ENCODE measurements at places on chromosomes 16 and 17.
A peak's percentile ranks its signal among the peaks of the same experiment; 100 is the strongest.

DNA sequence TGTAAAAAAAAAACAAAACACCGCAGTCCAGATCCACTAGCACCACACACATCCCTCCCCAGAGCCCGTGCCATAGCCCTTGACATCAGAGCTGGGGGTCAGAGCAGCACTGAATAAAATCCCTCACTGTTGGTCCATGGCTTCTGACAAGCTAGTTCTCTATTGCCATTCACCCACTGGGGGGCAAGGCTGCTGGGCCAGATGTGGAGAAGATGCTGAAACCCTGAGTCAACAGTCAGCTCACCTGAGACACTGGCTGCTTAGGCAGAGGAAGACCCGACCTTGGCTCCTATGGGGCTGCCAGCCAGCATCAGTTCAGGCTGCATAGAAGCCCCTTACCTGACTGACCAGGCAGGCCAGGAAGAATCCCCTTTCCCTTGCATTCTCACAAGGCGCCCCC, 228.2 kb downstream of the SOX9 start:
- no peak for DNase-seq

- no peak for DNase-seq
Measured at GRCh38 chr17:80345841-80346497, 69.0 kb upstream of the ENDOV start.

GRCh38 chr17:3754458-3755334, 31.0 kb downstream of the HASPIN start:
- peak; percentile 73 for DNase-seq

GRCh38 chr16:85924675-85925074, 25.7 kb downstream of the IRF8 start:
- DNase-seq = no peak

DNA sequence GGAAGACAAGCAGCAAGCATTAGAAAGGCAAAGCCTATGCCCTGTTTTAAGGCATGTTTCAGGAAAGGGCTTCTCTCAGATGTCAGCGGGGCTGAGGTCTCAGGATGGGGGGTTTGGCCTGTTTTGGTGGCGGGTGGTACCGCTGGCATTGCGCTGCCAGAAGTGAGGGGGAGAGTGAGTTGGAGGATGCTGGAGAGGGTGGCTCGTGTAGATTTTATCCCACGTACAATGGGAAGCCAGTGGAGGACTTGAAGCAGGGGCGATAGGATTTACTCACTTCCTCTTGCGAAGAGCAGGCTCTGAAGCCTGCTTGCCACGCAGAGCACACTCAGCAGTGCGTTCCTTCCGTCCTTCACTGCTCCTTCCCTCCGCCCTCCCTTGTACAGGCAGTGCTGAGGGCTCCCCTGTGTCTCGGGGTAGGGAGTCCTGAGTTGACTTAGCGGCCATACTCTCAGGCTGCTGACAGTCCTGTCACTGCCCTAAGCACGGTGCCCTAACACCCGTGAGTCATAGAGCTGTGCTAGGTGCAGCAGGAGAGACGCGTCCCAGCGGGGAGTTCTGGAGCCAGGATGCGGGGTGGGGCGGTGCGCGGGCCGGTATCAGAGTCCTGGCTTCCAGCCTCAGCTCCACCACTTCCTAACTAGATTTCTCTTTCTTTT, 113.1 kb downstream of the SNX29 start:
- peak; percentile 19 for DNase-seq

- DNase-seq = no peak
Measured at GRCh38 chr17:47729476-47729875, 3.6 kb upstream of the TBX21 start.

- no peak for DNase-seq
Measured at GRCh38 chr17:45425125-45425983, 7.3 kb downstream of the ARHGAP27 start.

- DNase-seq = peak; percentile 51
Measured at GRCh38 chr16:1152651-1153259, at the start of gene CACNA1H. Gene CACNA1H (plus strand): TSS chr16:1153106. CDS start chr16:1153738, 632 bp downstream.

DNA sequence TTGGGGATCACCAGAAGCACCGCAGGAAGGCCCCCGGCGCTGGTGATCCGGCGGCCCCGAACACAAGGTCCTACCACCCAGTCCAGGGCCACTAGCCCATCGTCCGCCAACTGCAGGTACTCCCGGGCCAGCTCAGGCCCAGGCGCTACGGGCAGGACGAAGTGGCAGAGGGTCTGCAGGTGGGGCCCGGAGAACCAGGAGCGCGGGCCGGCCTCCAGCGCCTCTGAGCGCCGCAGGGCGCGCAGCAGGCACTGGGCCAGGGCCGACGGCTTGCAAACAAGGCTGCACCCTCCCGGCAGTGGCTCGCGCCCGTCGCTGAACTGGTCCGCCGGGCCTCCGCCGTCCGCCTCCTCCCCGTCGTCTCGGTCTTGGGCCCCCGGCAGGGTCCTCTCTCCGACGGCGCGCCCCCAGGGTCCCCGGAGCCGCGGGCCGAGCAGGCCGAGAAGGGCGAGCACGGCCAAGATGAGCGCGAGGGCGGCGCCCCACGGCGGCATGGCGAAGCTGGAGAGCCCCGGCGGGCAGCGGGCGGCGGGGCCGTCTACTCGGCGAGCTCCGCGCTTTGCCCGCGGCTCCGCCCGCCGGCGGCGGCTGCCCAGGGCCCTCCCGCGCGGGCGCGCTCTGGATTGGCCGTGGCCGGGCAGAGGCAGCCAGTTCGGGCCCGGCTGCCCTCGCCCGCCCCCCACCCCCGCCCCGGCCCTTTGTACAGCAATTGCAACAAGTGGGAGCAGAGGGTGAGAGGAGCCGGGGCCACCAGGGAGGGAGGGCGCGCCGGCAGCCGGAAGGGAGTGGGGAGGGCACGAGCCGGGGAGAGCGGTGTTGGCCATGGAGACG, at the start of gene ABHD15:
TSS of gene ABHD15 (minus strand) at position 565 of the 831 bp plus-strand sequence. CDS start at position 494, 71 bp downstream.
- peak; percentile 36 for DNase-seq

DNA sequence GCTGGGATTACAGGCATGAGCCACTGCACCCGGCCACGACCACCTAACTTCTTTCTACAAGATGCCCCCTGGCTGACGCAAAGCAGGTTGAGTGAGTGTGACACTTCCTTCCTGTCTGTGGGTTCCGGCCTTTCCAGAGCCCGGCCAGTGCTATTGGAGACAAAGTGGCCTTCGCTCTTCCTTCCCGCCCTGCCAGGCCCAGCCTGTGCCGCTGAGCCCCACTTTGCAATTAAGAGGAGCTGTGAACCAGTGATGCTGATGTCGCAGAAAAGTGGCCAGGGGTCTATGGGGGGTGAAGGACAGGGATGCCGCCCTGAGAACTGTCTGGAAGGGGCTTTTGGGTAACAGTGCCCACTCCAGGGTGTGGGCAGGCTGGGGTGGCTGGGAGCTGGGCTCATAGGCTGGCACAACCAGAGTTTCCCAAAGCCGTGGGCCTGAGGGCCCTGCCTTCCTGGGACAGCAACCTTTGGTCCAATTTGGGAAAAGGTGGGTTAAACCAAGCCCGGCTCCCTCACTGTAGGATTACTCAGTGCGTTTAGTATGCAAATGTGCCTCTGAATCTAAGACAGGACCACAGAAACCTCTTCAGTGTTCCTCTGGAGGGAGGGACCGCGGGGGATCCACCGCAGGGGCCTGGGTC, 174.9 kb downstream of the SEC14L1 start:
- DNase-seq = no peak

DNA sequence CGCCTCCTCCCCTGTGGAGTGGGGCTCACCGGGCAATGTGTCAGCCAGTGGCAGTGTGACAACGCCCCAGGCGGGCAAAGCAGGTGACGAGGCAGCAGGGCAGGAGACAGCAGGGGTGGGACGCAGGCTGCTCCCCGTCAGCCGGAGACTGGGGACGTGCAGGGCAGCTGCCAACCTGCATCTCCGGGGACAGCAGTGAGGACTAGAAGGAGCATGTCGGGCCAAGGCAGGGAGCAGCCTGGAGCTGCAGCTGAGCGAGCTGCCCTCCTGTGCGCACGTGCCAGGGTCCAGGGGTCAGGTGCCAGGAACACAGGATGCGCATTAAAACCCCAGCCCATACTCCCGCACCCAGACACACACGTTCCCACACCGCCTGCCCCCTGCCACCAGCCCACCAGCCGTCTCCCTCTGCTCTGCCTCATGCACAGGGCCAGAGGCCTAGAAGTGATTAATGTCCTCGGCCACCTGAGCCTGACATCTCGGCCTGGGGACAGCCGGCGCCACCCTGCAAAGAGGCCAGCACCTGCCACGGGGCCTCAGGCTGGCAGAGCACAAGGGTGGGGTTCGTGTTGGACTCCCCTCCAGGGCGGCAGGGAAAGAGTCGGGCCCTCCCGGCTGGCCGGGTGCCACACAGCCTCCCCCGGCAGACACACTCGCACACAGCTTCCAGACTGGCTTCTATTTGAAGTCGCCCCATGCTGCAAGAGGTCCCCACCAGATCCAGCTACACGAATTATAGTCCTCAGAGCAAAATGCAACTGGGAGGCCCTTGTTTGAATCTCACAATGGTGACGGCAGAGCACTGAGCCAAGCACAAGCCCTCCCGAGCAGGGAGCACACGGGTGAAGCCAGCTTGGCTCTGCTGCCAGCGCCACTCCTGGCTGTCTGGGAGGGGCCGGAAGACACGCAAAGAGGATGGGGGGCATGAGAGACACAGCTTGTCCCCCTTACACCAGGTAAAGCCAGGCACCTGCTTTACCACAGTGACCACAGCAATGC, 90.4 kb downstream of the RBFOX3 start:
- no peak for DNase-seq

DNA sequence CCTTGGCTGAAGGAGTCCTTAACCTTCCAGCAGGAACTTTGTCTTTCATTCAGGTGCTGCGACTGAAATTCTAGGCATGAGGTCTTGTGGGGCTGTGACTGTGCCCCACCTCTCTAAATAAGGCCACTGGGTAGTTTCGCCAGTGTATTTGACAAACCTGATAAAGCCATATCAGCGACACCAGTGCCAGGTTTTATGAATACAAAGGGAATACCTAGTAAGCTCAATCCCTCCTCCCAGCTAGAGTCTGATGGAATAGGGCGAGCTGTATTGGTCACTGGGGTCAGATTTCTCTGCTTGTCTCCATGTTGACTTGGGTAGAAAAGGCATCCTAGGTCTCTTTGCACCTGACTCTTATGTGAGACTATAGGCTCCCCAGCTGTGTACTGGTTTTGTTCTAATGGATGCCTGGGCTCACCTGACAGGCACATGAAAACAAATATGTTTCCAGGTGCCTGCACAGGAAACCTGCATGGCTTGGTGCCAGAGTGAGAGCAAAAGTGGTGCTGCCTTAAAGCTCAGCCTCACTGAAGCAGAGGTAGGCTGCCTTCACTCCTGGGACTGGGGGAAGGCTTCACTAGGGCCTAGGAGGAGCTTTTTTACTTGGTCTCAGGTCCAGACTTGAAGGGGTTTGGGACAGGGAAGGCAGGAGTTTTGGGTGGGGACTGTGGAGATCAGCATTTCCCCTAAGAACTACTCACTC, 8.3 kb downstream of the SLC7A6 start:
- DNase-seq = peak; percentile 48

- DNase-seq = no peak
Measured at GRCh38 chr16:89759746-89760340, 38.5 kb downstream of the ZNF276 start.

DNA sequence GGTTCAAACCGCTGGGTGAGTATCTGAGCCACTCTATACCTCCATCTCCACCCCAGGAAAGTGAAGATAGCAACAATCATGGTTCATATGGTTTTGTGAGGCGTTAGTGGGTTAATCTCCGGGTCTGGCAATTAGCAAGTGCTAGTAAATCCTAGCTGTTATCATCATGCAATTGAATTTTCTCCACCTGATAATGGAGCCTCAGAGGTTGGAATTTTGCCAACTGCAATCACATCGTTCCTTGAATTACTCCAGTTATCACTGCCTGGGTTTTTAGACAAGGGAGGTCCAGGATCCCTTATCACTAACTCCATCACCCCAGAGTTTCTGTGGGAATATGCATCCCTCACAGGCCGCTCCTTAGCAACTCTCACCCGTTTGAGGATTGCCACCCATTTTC, 311.5 kb downstream of the RBFOX1 start:
- no peak for DNase-seq

GRCh38 chr17:19390951-19391350, 4.0 kb upstream of the MFAP4 start:
- no peak for DNase-seq

DNA sequence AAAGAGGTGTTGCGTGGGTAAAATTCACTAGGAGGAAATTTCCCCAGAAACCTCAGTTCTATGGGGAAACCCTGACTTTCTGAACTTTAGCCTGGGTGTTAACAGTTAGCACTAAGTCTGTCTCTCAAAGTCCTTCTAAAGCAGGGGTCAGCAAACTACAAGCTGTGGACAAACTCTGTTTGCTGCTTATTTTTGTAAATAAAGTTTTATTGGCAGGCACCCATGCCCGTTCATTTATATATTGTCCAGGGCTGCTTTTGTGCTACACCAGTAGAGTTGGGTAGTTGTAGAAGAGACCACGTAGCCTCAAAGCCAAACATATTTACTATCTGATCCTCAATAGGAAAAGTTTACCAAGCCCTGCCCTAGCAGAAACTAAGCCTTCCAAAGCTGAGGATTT, 159.7 kb downstream of the USP31 start:
- no peak for DNase-seq

All from activated CD4-positive, alpha-beta T cell treated with anti-CD3 and anti-CD28 coated beads for 1 hour (primary cell).